ENCODE measurements at places on chromosomes 12 and 14.

GRCh38 chr14:58133739-58134138 lies 18.3 kb downstream of the ARMH4 start:
- no peak for DNase-seq

DNA sequence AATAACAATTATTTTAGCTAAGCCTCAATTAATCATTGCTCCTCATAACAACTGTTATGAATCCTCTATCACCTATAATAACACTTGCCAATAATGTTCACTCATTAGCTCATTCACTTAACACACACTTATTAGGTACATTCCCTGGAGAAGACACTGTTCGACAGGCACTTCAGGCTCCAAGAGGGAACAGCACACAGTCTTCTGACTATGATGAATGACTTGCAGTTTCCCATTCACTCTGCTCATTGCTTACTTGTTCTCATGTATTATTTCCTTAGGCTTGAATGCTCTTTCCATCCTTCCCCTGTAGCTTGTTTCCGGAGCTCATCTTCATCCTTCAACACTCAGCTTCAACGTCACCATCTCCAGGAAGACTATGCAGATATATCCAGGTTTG lies 437.3 kb downstream of the TMEM132D start:
- DNase-seq: no peak

DNA sequence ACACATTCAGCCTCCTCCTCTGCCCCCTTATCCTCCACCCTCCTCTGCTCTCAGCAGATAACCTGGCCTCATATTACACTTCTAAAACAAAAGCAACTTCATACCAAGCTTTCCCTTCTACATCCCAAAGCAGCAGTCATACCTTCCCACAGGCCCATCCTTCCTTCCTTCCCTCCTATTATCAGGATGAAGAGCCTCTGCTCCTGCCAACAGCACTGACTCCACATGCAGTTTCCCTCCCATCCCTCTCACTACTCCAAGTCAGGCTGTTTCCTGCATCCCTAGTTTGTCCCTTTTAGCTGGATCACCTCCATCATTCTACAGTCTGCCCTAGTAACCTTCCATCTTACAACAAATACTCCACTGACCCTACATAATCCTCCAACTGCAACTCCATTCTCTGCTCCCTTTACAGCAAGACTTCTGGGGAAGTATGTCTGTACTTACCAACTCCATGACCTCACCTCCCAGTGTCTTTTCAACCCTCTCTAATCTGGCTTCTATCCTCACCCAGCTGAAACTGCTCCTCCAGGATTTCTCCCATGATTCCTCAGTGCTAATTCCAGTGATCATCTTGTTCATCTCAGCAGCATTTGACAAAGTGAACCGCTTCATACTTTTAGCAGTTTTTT lies 4.9 kb upstream of the YEATS4 start:
- DNase-seq: no peak

- DNase-seq: no peak
Observed at GRCh38 chr14:94780536-94781399, 10.9 kb upstream of the GSC start.

GRCh38 chr12:93832131-93832530 lies 155.0 kb downstream of the CRADD start:
- DNase-seq: no peak

DNA sequence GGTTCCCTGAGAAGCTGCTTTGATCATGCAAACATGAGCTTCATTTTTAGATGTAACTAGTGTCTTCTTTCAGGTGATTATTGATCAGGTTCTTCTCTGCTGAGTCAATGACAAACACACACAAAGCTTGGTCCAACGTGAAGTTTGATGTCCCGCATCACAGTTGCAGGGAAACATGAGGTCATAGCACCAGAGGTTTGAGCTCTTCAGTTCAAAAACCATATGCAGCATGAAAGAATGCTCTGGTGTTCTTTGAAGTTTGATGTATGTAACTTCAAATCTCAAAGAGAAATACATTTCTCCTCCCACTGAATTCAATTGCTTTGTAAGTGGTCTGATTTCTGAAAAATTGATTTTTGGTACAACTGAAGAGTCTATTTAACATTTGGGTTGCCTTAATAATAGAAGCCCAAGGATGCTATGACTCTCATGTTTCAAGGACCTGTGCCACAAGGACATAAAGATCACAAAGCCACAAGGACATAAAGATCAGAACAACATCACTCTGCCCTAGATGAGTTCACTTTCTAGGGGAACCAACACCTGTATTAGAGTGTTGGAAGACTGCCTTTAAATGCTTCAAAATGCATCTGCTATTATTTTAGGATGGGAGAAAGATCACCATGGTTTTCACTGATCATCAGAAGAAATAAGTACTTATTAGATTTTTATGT lies 31.1 kb upstream of the AMIGO2 start:
- no peak for DNase-seq

DNA sequence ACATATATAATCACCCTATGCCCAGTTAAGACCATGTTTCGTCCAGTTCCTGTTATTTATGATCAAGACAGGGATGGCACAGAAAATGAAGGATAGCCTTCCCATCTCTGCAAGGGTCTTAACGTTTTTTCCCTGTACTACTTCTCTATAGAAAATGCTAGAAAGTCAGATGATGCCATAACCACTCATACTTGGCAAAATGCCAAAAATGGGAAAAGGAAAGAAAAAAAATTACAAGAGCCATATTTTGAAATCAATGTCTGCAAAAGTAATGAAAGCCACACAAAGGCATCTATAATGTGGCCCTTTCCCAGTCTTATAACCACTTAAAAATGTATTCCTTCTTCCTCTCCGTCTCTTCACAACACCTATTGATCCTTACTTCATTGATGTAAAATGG lies 1.8 kb upstream of the MYL6B start:
- no peak for DNase-seq

DNA sequence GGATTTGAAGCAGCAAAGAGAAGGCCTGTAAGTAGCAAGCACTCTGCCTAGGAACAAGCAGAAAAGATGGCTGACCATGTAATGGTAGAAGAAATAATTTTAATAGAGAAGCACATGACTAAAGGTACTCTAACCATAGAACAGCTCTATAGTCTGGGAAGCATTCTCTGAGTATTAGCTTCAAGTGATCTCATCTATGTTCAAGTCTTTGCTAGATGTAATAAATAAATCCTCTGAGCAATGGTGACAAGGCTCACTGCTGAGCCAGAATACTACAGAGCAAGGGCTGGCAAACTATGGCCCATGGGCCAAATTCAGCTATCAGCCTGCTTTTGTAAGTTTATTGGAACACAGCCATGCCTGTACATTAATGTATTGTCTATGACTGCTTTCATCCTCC lies 84.8 kb downstream of the PEBP1 start:
- no peak for DNase-seq

Data from upper lobe of right lung (tissue), 1 donor.